Upper lobe of right lung (tissue), 1 donor: ENCODE measurements at places on chromosomes 5 and 9. TPM values are rescaled to one million over a fixed set of nuclear protein-coding genes. Genes with fewer than 3 reads are reported as not detected.

Gene DOCK8
- 83.4 TPM for total RNA-seq

Gene KIF4B
- 0.17 TPM for total RNA-seq

Gene LRRC19
- total RNA-seq, result 0.64 TPM

Gene UGCG
- total RNA-seq, result 50.7 TPM

Gene ZFP37
- total RNA-seq, result 2.4 TPM

Gene PRUNE2
- 7.4 TPM for total RNA-seq

Gene ANKDD1B
- 3.7 TPM for total RNA-seq

Gene TPM2
- total RNA-seq, result 161 TPM

Gene GPR151
- not detected for total RNA-seq

Gene UNC13B
- total RNA-seq, result 92.1 TPM

Gene GNA14
- 15.7 TPM for total RNA-seq
